ENCODE measurements at places on chromosomes 11 and 22. TPM values are rescaled to one million over a fixed set of nuclear protein-coding genes. Genes with fewer than 3 reads are reported as not detected.
A peak's percentile ranks its signal among the peaks of the same experiment; 100 is the strongest.

DNA sequence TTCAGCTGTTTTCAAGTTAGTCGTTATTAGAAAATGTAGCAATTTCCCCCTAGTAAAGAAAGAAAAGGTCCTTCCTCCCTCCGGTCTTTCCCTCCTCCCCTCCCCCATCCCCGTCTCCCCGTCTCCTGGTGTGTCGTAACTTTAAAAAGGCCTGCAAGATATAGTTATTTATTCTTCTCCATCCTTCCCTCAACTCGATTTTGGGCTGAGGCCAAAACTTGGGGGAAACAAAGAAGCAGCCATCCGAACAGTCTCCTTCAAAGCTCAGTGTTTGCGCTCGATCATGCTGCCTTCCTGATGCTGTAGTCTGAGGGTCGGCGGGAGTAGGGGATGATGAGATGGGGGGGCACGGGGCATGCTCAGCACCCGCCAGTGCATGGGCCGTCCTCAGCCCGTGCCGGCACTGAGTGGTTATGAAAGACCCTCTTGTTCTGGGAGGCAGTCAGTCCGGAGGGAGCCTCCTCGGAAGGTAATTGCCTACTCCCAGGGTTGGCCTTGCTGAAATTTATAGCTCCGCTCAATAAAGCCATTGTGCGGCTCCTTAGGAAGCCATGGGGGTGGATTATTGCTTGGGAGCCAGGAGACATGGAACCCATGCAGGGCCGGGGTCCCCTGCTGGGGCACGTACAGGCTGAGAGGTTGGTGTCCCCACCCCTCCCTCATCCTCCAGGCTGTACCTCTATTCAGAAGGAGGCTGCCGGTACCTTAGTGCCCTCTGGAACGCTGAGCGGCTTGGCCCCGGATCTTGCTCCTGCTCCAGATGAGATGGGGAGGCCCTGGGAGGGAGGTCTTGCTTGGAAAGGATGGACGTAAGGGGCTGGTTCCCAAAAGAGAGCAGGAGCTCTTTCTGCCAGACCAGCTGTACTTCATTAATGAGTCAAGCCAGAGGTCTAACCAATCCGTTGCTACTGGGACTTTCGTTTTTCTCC, 212.7 kb upstream of the CADM1 start:
- no peaks in the 10 kb centered on the region for H3K36me3 ChIP-seq
- no peaks in the 10 kb centered on the region for H3K4me1 ChIP-seq
- H3K4me3 ChIP-seq = no peak overlapping the region
- DNase-seq = no peak

GRCh38 chr11:74473382-74474173, 6.2 kb upstream of the KCNE3 start:
- no peaks in the 10 kb centered on the region for H3K36me3 ChIP-seq
- H3K4me1 ChIP-seq = no peaks in the 10 kb centered on the region
- H3K27me3 ChIP-seq = no peaks in the 10 kb centered on the region

DNA sequence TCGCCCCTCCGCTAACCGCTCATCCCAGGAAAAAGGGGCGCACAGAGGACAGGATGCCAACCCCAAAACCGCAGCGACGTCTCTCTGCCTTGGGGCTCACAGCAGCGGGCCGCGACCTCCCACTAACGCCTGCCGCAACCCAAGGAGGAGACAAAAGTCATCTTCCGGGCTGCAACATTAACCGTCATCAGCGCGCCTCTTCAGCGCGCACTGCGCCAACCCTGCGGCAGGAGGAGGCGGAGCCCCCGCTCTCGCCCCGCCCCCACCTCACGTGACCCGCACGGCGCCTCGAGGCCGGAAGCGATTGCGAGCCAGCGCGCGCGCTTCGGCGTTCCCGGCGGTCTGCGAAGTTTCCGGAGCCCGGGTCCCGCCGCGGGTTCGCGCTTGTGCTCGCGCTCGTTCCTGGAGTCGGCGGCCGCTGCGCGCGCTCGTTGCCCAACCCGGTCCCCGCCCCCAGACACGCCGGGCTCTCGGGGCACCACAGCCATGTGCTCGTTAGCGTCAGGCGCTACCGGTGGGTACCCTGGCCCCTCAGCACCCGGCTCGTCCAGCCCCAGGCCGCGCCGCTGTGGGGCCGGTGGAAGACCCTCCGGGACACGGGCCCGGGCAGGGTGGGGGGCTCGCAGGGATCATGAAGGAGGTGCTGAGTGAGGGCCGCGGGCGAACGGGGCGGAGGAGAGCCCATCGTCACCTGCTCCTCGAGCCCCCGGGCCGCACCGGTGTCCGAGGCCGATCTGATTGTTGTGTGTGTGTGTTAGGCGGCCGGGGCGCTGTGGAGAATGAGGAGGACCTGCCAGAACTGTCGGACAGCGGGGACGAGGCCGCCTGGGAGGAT, at the start of gene PRMT3:
TSS of gene PRMT3 (plus strand) at position 456 of the 835 bp plus-strand sequence. CDS start at position 487, 31 bp downstream.
- H3K27me3 ChIP-seq = no peaks in the 10 kb centered on the region
- peak; percentile 80 for DNase-seq
- peaks cover 1% of the 10 kb centered on the region for H3K36me3 ChIP-seq
- H3K27ac ChIP-seq = peak within 1 kb of the TSS; percentile 82
- H3K4me3 ChIP-seq = peak within 1 kb of the TSS; percentile 83

DNA sequence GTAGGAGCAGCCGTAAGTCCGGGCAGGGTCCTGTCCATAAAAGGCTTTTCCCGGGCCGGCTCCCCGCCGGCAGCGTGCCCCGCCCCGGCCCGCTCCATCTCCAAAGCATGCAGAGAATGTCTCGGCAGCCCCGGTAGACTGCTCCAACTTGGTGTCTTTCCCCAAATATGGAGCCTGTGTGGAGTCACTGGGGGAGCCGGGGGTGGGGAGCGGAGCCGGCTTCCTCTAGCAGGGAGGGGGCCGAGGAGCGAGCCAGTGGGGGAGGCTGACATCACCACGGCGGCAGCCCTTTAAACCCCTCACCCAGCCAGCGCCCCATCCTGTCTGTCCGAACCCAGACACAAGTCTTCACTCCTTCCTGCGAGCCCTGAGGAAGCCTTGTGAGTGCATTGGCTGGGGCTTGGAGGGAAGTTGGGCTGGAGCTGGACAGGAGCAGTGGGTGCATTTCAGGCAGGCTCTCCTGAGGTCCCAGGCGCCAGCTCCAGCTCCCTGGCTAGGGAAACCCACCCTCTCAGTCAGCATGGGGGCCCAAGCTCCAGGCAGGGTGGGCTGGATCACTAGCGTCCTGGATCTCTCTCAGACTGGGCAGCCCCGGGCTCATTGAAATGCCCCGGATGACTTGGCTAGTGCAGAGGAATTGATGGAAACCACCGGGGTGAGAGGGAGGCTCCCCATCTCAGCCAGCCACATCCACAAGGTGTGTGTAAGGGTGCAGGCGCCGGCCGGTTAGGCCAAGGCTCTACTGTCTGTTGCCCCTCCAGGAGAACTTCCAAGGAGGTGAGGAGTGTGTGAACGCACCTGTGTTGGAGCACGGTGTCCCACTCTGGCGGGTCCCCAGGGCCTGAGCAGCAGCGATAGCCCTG, at the start of gene TAGLN:
TSS of gene TAGLN (plus strand) at position 318 of the 863 bp plus-strand sequence. CDS start 3,644 bp downstream, outside the sequence.
- no peak within 1 kb of the TSS for H3K4me3 ChIP-seq
- no peak within 1 kb of the TSS for H3K27ac ChIP-seq
- no peaks in the 10 kb centered on the region for H3K36me3 ChIP-seq
- H3K27me3 ChIP-seq = no peaks in the 10 kb centered on the region
- H3K4me1 ChIP-seq = no peaks in the 10 kb centered on the region

The RIC3 gene
- not detected for total RNA-seq

The PKDREJ gene
- total RNA-seq = not detected

The OR11H1 gene
- not detected for total RNA-seq

The SYT8 gene
- total RNA-seq = 8.9 TPM
